ENCODE measurements at places on chromosomes 12 and 14.
A peak's percentile ranks its signal among the peaks of the same experiment; 100 is the strongest.

- no peak for DNase-seq
- H3K4me1 ChIP-seq, result peaks cover 10% of the 10 kb centered on the region
- no peaks in the 10 kb centered on the region for H3K36me3 ChIP-seq
- H3K27ac ChIP-seq, result no peak overlapping the region
- H3K27me3 ChIP-seq, result peaks cover 11% of the 10 kb centered on the region
Measured at GRCh38 chr12:15684896-15685658, 104.1 kb downstream of the EPS8 start.

DNA sequence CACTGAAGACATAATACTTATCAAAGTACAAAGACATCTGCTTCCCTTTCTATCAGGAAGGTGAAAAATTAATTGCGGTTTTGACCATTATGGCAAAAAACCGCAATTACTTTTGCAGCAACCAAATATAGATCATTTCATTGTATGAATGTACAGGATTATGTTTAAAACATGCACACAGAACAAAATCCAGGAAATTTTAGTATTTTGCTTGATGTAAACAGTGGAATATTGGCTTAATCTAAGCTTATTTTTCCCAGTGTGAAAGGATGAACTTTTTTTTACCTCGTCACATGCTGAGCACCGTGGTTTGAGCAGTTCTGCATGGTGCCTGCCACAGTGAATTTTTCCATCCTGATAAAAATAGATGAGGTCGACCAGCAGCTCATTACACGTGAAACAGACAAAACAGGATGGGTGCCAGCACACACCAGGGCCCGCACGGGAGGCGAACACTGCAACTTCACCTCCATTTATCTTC, 121.2 kb downstream of the PRICKLE1 start:
- DNase-seq, result no peak
- H3K36me3 ChIP-seq, result no peaks in the 10 kb centered on the region
- peaks cover 3% of the 10 kb centered on the region for H3K27me3 ChIP-seq
- H3K27ac ChIP-seq, result no peak overlapping the region
- peaks cover 19% of the 10 kb centered on the region for H3K4me1 ChIP-seq

GRCh38 chr12:125971981-125972380, 906.7 kb downstream of the AACS start:
- no peak overlapping the region for H3K4me3 ChIP-seq
- no peaks in the 10 kb centered on the region for H3K36me3 ChIP-seq
- H3K27me3 ChIP-seq, result no peaks in the 10 kb centered on the region
- no peak overlapping the region for H3K27ac ChIP-seq

- no peaks in the 10 kb centered on the region for H3K27me3 ChIP-seq
- no peaks in the 10 kb centered on the region for H3K36me3 ChIP-seq
- peak overlapping the region; percentile 72 for H3K4me3 ChIP-seq
- H3K4me1 ChIP-seq, result peaks cover 34% of the 10 kb centered on the region
Measured at GRCh38 chr12:104216521-104216924, 944 bp downstream of the TXNRD1 start.

DNA sequence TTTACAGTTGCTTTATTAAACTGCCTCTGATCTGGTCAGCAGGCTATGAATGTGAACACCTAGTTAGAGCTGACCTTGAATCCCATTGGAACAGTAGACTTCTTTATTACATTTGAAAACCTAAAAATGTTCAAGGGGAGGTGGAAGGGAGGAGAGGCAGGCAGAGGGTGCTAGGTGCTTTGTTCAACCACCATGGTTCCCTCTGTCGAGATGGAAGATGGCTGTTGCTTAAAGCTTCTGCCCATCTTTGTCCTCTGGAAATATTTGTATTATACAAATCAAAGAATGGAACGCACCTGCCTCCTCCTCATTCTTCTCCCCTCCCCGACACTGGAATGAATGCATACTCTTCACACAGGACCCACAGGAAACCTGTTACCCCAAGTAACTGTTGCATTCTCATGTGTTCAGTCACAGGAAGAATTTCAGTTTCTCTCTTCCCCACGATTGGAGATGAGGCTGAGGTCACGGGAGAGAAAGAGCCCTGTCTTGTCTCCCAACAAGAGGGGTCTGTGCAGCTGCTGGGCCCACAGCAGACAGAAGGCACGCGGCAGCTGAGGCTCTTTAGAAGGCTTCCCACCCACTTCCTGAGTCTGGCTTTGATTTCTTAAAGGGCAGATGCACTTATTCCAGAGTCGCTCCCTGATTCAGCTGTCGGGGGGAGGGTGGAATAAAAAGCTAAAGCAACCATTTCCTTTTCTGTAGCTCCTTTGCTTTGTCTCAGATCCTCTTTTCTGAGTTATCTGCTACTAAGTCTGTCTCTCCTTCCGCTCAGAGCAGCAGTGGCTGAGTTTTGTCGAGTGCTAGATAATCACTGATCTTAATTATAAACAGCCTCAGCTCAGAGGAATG, 217.9 kb upstream of the BTG1 start:
- H3K36me3 ChIP-seq, result peaks cover 39% of the 10 kb centered on the region
- peak overlapping the region; percentile 57 for H3K27ac ChIP-seq
- peaks cover 37% of the 10 kb centered on the region for H3K4me1 ChIP-seq
- H3K4me3 ChIP-seq, result peak overlapping the region; percentile 64
- H3K27me3 ChIP-seq, result no peaks in the 10 kb centered on the region

GRCh38 chr12:32821710-32822109, 66.0 kb upstream of the YARS2 start:
- H3K27me3 ChIP-seq, result no peaks in the 10 kb centered on the region
- no peak for DNase-seq
- no peaks in the 10 kb centered on the region for H3K36me3 ChIP-seq
- H3K27ac ChIP-seq, result no peak overlapping the region
- H3K4me3 ChIP-seq, result no peak overlapping the region
- no peaks in the 10 kb centered on the region for H3K4me1 ChIP-seq

GRCh38 chr14:65790172-65790815, 377.8 kb downstream of the FUT8 start:
- no peaks in the 10 kb centered on the region for H3K4me1 ChIP-seq
- H3K36me3 ChIP-seq, result no peaks in the 10 kb centered on the region
- peaks cover 23% of the 10 kb centered on the region for H3K27me3 ChIP-seq
- no peak overlapping the region for H3K27ac ChIP-seq
- H3K4me3 ChIP-seq, result no peak overlapping the region

DNA sequence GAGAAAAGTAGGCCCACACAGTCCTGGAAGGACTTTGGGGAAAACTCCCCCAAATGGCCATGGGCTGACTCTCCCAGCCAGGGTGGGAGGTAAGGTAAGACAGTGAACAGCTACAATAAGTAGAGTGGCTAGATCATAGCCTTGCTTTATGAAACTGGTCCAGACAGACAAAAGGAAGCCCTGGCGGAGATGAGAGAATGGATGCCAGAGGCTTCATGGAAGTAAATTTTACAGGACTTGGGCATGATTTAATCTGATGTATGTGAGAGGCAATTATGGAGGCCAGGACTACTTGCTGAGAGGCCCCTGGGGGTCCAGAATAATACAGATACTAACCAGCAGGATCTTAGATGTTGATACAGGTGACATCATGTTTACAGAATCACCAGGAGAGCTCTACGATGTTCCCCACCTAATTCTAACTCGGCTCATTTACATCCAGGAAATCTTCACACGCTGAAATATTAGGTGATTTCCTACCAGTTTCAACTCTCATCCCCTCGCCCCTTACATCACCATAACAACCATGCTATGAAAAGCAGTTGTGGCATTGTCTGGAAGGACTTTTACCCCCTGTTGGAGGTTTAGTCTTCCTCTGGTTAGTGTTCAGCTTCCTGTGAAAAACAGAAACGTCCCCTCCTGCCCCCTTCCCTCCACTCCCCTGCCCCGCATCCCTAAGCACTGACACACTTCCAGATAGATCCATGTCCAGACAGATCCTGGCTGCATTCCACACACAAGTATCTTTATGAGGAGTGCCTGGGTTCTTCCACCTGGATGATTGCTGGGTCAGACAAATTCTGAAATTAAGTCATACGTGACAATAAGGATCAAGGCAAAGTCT, 39.5 kb upstream of the NT5DC3 start:
- H3K4me3 ChIP-seq, result no peak overlapping the region
- DNase-seq, result no peak
- peaks cover 5% of the 10 kb centered on the region for H3K27me3 ChIP-seq
- H3K36me3 ChIP-seq, result no peaks in the 10 kb centered on the region

DNA sequence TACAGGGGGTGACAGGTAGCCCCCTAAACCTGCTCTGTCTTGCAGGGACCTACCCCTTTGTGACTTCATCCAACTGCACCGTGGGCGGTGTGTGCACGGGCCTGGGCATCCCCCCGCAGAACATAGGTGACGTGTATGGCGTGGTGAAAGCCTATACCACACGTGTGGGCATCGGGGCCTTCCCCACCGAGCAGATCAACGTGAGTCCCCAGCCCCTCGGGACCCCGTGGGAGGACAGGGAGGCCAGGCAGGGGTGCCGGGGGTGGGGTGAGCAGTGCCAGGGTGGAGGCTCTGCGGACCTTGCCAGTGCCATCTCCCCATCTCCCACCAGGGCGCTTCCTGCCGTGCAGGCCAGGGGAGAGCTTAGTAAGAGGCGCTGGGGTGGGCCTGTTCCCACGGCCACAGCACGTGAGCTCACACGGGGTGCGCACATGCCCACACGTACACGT, 11.1 kb upstream of the SIVA1 start:
- DNase-seq, result no peak
- no peaks in the 10 kb centered on the region for H3K27me3 ChIP-seq
- no peak overlapping the region for H3K27ac ChIP-seq
- no peak overlapping the region for H3K4me3 ChIP-seq
- H3K36me3 ChIP-seq, result no peaks in the 10 kb centered on the region
- H3K4me1 ChIP-seq, result peaks cover 5% of the 10 kb centered on the region

- no peak overlapping the region for H3K27ac ChIP-seq
- no peak for DNase-seq
- H3K4me3 ChIP-seq, result no peak overlapping the region
- no peaks in the 10 kb centered on the region for H3K27me3 ChIP-seq
Measured at GRCh38 chr12:113819495-113819894, 146.6 kb downstream of the RBM19 start.

- H3K4me3 ChIP-seq, result no peak overlapping the region
- peaks cover 25% of the 10 kb centered on the region for H3K36me3 ChIP-seq
- peaks cover 4% of the 10 kb centered on the region for H3K4me1 ChIP-seq
- H3K27ac ChIP-seq, result no peak overlapping the region
- H3K27me3 ChIP-seq, result no peaks in the 10 kb centered on the region
Measured at GRCh38 chr12:112198120-112198733, 72.9 kb downstream of the TRAFD1 start.

GRCh38 chr14:22070119-22070982, 396.7 kb upstream of the OR4E1 start:
- H3K36me3 ChIP-seq, result no peaks in the 10 kb centered on the region
- peak; percentile 57 for DNase-seq

DNA sequence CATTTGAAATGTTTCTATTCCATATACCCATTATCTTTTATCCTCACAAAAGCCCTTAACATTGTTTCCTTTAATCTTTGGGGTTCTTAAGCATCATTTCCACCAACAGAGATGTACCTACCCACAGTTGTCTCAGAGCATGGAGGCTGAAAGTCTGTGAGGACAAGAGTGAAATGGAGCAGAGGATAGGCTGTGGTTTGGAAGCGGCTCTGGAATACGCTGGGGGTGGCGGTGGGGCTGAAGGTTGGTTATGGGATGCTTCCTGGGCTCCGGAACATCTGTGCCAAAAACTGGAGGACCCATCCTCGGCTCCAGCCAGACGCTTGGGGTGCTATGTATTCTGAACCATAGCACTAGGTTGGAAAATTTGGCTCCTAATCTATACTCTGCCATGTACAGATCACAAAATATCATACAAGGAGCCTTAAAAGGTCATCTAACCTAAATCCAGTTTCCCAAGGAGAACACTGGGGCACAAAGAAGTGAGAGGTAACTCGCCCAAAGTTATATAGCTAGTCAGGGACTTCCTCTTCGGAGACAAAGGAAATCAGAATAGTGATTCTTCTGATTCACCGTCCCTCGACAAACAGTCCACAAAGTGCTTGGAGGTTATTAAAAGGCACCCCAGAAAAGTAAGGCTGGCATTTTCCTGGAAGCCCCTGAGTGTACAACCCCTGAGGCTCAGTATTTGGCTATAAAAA, 2.5 kb downstream of the PPP1R3E start:
- peaks cover 21% of the 10 kb centered on the region for H3K4me1 ChIP-seq
- peaks cover 22% of the 10 kb centered on the region for H3K36me3 ChIP-seq
- H3K27ac ChIP-seq, result peak overlapping the region; percentile 94
- H3K4me3 ChIP-seq, result peak overlapping the region; percentile 89
- no peak for DNase-seq

DNA sequence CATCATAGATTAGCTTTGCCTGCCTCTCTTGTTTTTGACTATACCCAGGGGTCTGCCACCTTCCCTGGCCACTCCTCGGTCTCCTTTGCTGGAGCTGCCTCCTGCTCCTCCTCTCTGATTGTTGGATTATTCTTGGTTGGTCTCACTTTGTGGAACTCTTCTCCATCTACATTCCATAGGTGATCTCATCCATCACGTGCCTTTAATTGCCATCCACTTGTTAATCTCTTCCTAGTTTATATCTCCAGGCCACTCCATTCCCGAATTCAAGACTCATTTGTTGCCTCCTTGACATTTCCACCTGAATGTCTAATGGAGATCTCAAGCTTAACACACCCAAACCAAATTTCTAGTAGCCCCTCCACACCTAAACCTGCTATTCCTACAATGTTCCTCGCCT, 5.4 kb downstream of the POLR3B start:
- no peak overlapping the region for H3K4me3 ChIP-seq
- no peak for DNase-seq
- peaks cover 6% of the 10 kb centered on the region for H3K4me1 ChIP-seq
- no peak overlapping the region for H3K27ac ChIP-seq
- peaks cover 13% of the 10 kb centered on the region for H3K36me3 ChIP-seq

GRCh38 chr12:110543252-110543959, 39.7 kb downstream of the PPTC7 start:
- DNase-seq, result no peak
- H3K27me3 ChIP-seq, result no peaks in the 10 kb centered on the region
- H3K4me1 ChIP-seq, result peaks cover 30% of the 10 kb centered on the region
- H3K27ac ChIP-seq, result peak overlapping the region; percentile 62
- peaks cover 70% of the 10 kb centered on the region for H3K36me3 ChIP-seq
- no peak overlapping the region for H3K4me3 ChIP-seq

DNA sequence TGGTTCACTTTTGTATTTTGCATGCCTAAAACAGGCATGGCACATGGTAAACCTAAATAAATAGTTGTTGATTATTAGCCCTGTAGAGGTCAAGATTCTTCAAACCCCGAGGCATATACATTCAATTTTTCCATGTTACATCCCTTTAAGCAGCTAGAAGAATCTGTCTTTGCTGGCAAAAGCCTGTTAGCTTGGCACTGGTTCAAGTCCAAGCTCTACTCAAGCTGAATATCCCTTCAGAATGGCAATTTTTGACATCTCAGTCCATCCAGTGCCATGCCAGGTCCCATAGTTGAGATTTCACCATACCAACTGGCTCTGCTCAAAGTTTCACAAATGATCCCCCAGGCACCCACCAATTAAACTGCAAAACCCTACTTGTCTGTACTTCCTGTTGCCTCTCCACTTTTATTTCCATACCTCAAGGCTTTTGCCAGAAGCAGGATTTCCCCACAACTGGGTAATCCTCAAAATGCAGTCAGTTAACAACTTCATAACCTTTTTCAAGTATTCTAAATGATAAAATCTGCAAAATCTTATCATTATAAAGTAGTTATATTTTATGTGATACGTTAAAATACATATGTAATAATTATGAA, 9.0 kb upstream of the DCN start:
- no peaks in the 10 kb centered on the region for H3K27me3 ChIP-seq
- DNase-seq, result no peak
- H3K27ac ChIP-seq, result no peak overlapping the region
- no peaks in the 10 kb centered on the region for H3K36me3 ChIP-seq
- H3K4me1 ChIP-seq, result no peaks in the 10 kb centered on the region

Data from activated T-helper 2 cell treated with anti-CD3 and anti-CD28 coated beads, Interferon-gamma antibody, Interleukin-2, Interleukin-4, amounts not matched to agents 10 μg/mL and 5 μg/mL and 100 μg/mL, durations not matched to agents 14 hours and 24 hours and 36 hours (primary cell).